ENCODE measurements at places on chromosomes 12 and 14. TPM values are rescaled to one million over a fixed set of nuclear protein-coding genes. Genes with fewer than 3 reads are reported as not detected.

- no peak for DNase-seq
Measured at GRCh38 chr14:73124180-73124894, 12.0 kb upstream of the PSEN1 start.

DNA sequence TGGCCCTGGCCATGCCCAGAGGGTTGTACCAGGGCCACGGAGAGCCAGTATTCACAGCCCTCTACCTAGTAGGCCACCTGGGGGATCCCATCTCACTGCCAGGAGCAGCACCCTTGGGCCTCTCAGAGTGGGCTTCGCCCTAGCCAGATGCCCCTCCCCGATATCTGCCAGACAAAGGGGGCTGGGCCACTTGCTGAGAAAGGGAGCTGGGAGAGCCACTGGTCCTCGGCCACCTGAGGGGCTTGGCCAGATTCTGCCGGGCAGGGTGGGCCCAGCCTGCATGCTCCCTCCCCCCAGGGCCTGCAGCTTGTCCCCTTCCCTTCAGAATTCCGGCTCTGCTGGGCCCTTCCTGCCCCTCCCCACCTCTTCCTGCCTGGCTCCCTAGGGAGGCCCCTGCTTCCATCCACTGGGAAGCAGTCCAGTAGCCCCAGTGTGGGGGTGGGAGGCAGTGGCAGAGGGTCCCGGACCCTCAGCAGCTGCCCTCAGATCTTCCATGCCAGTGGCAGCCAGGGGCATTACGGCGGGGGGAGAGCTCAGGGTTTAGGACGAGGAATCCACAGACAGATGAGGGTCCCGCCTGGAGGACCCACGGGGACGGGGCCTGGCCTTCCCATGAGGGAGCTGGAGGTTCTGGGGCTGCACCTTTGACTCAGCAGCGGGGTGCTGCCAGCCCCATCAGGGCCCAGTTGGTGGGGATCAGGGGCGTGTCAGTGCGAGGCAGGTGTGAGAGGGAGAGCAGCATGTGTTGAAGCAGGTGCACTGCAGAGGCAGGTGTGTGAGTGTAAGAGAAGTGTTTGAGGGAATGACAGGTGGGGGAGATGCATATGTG is 2.4 kb downstream of the CRIP2 start:
- DNase-seq, result peak; percentile 60

GRCh38 chr14:23380197-23380914 is 3.5 kb downstream of the CMTM5 start:
- no peak for DNase-seq

PTHLH gene
- 11.6 TPM for total RNA-seq

GRCh38 chr12:25020621-25021243 is 71.8 kb upstream of the BCAT1 start:
- DNase-seq, result no peak

DNA sequence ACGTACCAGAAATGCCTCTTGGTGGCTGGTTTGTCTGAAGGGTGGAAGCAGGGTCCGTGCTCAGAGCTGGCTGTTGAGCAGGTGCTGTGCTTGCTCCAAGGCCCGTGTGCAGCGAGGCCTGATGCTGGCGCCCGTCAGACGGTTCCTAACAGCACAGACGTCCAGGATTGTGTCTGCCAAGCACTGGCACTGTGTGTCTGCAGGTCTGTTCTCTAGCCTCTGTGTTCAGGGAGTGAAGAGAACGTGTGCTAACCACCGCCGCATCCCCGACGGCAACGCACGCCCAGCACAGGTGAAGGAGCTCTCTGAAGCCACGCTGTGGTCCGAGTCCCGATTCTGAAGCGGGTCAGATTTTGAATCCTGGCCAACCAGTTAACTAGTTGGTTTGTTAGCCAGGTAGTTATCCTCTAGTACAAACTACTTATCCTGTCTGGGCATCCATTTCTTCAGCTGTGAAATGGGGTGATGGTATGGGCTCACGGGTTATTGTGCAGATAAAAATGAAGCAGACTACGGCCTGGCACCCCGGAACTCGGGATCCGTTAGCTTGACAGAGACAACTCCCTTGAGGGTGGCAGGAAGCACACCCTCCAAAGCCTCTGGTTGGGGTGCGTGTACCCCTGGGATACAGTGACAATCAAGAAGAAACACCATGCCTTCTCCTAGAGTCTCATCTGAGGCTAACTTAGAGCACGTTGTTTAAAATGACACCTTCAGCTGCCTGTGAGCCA is 18.6 kb upstream of the TDRD9 start:
- no peak for DNase-seq

DNA sequence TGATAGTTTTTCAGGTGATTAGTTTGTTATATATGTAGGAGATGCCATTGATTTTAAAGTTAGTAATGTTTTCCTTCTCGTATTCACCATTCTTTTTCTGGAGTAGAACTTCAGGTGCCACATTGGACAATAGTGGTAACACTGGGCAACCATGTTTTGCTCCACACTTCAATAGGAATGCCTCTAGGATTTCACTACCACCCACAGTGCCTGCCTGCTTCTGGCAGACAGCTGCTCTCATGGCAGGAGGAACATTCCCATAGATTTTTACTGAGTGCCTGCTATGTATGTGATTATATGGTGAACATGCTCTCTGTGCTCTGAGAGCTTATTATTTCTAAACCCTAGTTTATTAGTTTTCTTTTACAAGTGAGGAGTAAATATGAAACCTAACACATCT is 53.7 kb downstream of the GCH1 start:
- no peak for DNase-seq

LYZ gene
- 80.0 TPM for total RNA-seq

- no peak for DNase-seq
Measured at GRCh38 chr12:56163533-56164344, 5.6 kb downstream of the MYL6 start.

DNA sequence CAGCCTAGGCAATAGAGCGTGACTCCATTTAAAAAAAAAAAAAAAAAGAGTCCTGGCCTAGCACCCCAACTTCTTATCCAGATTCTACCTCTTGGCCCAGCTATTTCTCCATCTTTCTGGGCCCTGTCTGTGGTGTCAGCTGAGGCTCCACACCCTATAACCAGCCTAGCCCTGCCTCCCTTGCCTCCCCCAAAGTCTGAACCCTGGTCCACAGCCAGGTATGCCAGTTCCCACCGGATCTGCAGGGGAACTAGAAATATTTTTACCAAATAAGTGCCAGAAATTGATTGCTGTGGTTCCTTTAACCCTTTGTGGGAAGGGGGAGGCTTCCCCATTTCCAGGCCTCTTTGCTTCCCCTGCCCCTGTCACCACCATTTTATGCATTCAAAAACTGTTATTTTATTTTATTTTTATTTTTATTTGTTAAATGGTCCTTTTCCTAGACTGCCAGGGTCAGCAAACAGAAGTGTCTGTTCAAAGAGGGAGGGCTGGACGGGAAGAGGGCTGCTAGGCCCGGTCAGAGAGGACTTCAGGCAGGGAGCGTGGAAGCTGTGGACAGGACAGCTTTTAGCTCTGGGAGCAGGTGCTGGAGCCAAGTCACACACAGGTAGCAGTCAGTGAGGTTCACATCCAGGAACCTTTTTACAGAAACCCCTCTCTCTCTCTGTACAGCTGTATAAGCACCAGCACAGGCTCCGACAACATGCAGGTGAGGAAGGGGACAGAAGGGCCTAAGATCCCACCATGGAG is 23.2 kb downstream of the TTC9 start:
- DNase-seq, result no peak

DNA sequence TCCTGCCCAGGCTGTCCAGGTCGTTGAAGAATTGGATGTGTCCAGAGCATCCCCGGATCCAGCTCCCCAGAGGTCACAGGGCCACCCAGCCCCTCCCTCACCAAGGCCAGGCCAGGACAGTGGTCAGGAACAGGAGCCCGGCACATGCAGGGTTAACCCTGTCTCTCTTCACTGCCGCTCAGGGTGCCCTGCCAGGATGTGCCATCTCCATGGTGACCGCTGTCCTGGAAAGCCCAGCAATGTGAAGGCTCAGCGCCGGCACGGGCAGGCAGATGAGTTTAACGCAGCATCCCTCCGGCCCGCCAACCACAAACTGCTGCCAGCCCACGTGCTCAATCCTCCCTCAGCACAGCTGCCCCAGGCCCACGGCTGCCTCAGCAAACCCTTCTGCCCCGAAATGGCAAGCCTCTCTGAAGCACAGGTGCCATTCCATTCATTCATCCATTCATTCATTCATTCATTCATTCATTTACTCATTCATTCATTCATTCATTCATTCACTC is 4.4 kb downstream of the TMEM179 start:
- peak; percentile 25 for DNase-seq

RPGRIP1 gene
- 0.26 TPM for total RNA-seq

RTN1 gene
- total RNA-seq, result 3.0 TPM

DNA sequence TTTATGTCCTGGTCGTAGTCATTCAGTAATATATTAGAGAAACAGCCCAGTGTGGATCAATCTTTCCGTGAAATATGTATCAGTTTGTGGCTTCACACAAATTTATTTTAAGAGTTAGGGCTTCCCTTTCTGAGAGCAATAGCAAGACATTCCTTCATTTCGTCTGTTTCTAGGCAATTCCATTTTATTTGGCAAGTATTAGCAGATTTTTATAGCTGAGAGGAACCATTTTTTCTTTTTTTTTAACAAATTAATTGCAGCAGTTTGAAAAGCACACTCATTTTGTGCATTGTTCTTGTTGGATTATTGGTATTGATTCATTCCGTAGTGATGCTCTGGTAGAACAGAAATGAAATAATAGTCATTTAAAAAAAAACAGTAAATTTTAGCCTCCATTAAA is 132.9 kb downstream of the SRGAP1 start:
- no peak for DNase-seq

DNA sequence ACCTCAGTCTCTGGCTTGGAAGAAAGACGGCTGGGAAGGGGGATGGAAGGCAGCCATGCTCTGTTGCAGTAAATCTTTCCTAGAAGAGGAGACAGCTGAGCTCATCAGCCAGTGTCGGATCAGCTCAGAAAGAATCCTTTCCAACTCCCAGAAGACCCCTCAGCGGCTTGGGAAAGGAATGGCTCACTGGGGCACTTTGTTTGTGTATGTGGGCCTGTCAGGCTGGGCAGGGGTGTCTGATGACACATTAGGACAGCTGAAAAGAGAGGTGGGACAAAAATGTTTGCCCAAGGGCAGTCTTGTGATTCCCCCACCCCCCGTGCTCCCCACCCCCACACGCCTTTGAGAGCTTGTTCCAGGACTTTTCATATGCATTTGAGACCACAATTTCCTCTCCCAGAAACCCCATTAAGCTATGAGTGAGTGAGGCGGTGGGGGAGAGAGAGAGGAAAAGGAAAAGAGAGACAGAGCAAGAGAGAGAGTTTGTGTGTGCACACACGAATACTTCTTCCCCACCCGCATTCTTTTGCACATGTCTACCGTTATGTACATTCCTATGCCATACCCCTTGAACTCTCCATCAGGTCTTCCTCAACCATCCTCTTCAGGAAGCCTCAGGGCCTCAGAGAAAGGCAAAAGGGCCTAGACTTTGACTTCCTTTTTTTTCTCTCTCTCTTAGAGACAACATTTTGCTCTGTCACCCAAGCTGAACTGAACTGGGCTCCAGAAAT is 198.9 kb downstream of the ZFP36L1 start:
- no peak for DNase-seq

- no peak for DNase-seq
Measured at GRCh38 chr14:36151335-36151734, 25.2 kb downstream of the PTCSC3 start.

DNA sequence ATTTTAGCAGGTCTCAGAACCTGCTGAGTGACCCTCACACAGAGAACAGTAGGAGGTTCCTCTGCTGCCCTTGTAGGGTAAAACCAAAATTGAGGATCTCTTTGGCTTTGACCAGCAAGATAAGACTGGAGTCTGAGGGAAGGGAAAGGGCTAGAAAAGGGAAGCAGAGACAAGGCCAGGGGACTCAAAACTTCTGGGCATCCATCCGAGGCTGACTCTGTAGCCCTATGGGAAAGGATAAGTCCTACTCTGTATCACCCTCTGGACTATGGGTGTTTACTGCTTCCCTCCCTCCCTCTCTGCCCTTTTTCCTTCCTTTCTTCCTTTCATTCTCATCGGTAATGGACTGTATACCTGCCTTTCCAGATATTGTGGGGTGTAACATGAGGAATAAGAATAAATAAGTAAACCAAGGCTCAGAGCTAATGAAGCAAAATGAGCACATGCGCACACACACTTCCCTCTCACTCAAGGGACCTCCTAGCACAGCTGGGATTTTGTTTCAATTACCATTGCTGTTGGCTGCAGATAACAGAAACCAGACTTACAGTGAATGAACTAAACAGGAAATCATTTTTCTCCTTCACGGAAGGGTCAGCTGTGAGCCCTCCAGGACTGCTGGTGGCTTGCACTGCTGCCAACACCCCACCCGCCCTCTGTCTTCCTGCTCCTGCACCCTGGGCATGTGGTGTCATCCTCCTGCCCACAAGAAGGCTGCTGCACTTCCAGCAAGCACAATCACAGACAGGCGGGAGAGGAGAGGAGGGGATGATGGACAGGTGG is 404.4 kb upstream of the CCDC196 start:
- DNase-seq, result no peak

C12orf60 gene
- 0.94 TPM for total RNA-seq

GRCh38 chr14:105419195-105420091 is at the start of gene MTA1:
TSS of gene MTA1 (plus strand) at chr14:105419827. CDS start at chr14:105420036, 209 bp downstream.
- peak; percentile 46 for DNase-seq

- no peak for DNase-seq
Measured at GRCh38 chr12:16531621-16532020, 74.3 kb downstream of the LMO3 start.

KSR2 gene
- total RNA-seq, result 0.05 TPM

DNA sequence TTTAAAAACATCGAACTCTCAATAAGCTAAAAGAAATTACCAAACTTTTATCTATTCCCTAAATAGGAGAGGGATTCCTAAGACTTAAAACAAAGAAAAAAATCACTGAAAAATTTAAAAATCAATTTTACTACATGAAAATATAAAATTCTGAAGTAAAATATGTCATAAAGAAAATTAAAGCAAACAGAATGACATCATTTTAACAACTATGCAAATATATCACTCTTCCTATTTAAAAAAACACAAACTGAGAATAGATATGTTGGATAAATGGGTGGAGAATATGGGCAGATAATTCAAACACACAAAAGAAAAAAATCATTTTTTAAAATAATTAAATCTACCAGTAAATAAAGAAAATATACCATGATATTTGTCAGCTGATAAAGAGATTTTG is 510.0 kb downstream of the BCL11B start:
- DNase-seq, result no peak

MTA1 gene
- 99.5 TPM for total RNA-seq

- DNase-seq, result no peak
Measured at GRCh38 chr12:115648463-115648862, 629.0 kb downstream of the MED13L start.

CD4 gene
- total RNA-seq, result 24.2 TPM

SNW1 gene
- 53.1 TPM for total RNA-seq

GRCh38 chr12:80064269-80064668 is 35.1 kb upstream of the OTOGL start:
- no peak for DNase-seq

DNA sequence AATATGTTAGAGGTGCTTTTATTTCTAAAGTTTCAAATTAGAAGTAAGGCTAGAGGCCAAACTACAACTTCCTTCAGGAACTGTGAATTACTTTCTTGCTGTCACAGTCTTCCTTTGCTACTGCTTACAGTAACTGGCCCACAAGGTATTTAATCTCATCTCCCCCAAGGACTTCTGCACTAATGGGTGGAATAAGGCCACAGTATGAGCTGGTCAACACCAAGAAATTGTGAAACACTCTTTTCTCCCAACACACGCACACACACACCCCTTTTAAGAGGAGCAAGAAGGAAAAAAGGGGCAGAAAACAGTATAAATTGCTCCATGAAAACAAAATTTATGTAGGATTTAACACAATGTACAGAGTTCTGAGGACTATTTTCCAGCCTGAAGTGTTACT is 45.6 kb downstream of the SCAF11 start:
- DNase-seq, result no peak

GRCh38 chr14:55705651-55706364 is 125.8 kb downstream of the KTN1 start:
- DNase-seq, result no peak

CDKN1B gene
- 42.4 TPM for total RNA-seq

ZNF410 gene
- 19.2 TPM for total RNA-seq

NRXN3 gene
- 1.6 TPM for total RNA-seq

PARP2 gene
- total RNA-seq, result 12.5 TPM

Measured in left cardiac atrium (tissue), 4 donors.